ENCODE measurements at places on chromosomes 5 and 9.
A peak's percentile ranks its signal among the peaks of the same experiment; 100 is the strongest.

DNA sequence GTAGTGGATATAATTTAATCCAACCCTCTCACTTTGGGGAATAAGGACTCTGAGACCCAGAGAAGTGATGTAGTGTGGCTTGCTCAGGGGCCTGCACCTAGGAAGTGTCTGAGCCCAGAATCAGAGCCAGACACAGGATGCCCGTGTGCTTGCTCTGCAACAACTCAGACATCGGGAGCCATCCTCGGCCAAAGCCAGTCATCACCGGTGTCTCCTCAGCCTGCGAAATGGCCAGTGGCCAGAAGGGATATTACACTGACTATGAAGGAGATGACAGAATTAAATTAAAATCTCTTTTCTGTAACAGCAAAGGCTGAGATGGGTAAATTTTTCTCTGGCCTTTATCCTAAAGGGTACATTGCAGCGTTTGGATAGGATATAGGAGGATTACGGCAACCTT is 102.9 kb downstream of the MARCHF11 start:
- DNase-seq = no peak

DNA sequence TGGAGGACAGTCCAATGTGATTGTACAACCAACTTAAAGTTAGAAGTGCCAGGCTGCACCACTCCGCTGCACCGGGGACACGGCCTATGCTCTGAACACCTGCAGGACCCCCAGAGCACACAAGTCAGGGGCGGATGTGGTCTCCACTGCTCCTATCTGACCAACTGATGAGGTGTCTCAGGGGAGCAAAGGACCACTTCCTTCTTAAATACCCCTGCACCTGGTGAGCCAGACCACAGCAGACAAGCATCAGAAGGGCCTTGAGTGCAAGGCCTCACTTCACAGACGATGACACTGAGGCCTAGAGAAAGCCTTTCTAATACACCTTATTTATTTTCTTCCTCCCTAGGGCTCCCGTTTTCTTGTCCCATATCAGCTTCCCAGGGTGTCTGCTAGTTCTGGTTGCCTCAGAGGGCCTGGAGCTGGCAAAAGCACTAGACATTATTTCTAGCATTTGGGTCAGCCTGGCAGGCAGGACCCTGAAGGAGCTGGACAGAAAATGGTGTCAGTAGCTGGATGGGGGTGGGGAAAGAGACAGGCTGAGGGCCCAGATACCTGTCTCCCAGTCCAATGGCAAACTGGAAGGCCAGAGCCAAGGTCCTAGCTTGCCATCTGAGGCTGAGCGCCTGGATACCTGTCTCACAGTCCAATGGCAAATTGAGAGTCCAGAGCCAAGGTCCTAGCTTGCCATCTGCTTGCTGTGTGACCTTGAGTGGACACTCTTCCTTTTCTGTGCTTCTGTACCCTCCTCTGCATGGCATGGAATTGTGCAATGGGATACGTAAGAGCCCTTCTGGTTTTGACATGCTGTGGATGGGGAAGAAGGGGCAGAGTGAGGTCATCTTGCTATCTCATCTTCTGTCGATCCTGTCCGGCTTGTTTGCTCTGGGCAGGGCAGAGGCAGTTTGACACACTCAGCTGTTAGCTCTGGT is 9.0 kb downstream of the CCDC69 start:
- DNase-seq = no peak

- DNase-seq = no peak
Measured at GRCh38 chr9:3868012-3868411, 342.2 kb upstream of the RFX3 start.

GRCh38 chr9:97487107-97487506 is 14.4 kb upstream of the TMOD1 start:
- no peak for DNase-seq

- DNase-seq = no peak
Measured at GRCh38 chr9:22103685-22104575, 94.8 kb upstream of the CDKN2B start.

DNA sequence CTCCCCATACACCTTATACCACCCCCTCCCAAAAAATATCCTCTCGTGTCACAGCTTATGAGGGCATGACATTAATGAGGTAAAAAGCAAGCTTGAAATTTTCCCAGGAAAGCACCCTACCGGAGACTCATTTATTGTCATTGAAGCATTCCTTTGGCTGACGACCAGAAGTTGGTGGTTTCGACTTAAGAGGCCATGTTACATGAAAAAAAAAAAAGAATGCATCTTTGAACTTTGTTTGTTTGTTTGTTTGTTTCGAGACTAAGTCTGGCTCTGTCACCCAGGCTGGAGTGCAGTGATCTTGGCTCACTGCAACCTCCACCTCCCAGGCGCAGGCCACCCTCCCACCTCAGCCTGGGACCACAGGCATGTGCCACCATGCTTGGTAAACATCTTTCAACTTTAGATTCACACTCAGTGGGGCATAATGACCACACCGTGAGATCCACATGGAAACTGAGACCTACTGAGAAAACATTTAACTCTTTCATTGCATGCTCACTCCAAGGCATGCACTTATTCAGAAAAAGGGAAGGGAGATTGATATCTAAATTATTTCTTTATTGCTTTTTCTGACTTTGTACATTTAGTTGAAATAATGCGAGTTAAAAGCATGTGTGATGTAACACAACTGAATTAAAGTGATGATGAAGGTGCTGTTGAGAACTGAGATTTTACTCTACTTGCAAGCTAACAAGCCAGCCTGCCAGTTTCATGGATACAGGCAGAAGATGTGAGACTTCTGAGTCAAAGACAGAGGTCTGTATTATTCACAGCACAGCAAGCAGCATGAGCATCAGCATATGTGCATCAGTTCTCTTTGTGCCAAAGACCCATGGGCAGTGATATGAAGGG is 5.1 kb upstream of the RAB14 start:
- no peak for DNase-seq

DNA sequence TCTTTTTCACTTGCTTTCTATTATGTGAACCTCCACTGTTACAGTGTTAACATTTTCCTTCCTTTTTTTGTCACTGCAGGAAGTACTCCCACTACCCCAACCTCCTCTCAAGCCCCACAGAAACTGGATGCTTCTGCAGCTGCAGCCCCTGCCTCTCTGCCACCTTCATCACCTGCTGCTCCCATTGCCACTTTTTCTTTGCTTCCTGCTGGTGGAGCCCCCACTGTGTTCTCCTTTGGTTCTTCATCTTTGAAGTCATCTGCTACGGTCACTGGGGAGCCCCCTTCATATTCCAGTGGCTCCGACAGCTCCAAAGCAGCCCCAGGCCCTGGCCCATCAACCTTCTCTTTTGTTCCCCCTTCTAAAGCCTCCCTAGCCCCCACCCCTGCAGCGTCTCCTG is 18.8 kb downstream of the NUP214 start:
- no peak for DNase-seq

DNA sequence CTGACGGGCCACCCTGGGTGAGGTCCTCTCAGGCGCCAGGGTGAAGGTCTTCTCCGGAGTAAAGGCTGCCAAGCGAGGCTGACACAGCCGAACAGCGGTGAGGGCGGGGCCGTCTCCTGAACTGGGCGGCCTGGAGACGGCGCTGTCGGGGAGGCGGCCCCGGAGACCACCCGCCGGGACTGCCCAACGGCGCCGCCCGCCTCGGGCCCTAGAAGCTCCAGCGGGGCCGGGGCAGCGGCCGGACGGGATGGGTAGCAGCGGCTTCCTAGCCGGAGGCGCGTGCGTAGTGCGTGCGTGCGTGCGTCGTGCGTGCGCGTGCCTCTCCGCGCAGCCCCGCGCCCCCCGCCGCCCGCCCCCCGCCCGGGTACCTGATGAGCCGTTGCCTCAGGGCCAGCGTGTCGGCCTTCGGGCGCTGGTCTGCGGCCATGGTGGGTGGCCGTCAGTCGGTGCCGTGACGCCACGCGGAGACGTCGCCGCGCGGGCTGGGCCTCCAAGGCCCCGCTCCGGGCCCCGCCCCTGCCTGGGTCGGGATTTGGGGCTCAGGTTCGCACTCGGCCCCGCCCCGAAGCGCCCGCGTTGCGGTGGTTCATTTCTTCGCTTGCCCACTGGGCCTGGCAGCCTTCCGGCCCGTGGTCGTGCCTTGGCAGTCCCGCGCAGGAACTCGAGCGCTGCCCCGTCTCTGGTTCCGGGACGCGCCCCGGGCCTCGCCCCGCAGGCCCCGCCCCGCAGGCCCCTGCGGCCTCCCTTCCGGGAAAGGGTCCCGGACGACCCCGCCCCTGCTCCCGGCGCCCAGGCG is at the start of gene PHYKPL:
PHYKPL (minus strand) TSS at position 679 of the 796 bp plus-strand sequence; CDS start at position 427, 252 bp downstream.
- DNase-seq = peak; percentile 57

GRCh38 chr9:136343121-136343883 is 16.0 kb downstream of the GPSM1 start:
- DNase-seq = no peak

DNA sequence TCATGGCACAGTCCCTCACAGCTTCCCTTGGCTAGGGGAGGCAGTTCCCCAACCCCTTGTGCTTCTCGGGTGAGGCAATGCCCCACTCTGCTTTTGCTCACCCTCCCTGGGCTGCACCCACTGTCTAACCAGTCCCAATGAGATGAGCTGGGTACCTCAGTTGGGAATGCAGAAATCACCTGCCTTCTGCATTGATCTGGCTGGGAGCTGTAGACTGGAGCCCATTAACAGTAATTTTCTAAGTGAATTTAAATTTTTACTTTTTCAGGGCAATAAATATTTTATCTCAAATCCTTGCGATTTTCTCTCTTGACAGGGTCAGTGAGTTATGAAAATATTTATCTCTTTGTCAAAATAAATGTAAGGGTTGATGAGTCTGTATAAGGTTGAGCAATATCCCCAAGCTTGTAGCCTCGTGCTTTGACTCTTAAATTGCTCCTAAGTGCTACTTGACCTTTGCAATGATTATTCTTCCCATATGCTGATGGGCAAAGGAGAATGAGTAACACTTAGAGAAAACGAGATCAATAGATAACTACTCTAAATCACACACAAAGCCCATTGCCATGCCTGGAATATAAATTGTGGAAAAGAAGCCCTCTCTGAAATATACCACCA is 82.1 kb upstream of the MOCS2 start:
- DNase-seq = no peak

GRCh38 chr9:70911791-70912190 is 209.6 kb downstream of the TRPM3 start:
- no peak for DNase-seq

DNA sequence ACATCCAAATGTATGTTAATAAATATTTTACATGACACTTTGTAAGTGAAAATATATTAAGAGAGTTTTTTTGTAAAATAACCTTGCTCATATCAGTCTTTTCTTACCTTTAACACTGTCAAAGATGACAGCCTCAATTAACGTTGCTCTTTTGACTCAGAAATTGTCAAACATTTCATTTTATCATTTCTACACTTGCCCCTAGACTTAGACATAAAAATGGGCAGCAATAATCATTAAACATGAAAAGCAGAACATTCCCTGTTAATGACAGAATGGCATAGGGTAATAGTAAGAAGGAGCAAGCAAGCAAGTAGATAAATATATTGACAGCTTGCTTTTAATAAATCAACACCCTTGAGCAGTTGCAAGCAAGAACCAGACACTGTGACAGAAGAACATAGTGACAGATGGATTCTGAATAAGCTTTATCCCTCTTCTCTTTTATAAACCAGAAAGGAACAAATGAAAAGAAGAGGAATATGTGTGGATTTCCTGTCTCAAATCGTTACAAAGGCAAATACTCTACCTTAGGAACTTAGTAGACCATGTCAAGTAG is 796.0 kb upstream of the CHD1 start:
- no peak for DNase-seq

DNA sequence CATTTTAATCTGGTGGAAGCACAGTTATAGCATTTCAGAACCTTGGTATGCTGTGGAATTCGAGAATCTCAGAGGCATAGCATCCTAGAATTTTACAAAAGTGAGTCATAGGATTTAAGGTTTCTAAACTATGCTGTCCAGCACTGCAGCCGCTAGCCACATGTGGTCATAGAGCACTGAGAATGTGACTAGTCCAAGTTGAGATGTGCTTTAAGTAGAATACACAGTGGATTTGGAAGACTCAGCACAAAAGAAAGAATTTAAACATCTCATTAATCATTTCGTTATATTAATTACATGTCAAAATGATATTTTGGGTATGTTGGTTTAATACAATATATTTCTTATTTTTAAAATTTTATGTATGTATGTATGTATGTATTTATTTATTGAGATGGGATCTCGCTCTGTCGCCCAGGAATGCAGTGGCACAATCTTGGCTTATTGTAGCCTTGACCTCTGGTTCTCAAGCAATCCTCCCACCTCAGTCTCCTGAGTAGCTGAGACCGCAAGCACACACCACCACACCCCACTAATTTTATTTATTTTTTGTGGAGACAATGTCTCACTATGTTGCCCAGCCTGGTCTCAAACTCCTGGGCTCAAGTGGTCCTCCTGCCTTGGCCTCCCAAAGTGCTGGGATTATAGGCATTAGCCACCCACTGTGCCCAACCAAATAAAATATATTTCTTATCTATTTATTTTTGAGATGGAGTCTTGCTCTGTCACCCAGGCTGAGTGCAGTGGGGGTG is 20.4 kb upstream of the RPS14 start:
- no peak for DNase-seq

DNA sequence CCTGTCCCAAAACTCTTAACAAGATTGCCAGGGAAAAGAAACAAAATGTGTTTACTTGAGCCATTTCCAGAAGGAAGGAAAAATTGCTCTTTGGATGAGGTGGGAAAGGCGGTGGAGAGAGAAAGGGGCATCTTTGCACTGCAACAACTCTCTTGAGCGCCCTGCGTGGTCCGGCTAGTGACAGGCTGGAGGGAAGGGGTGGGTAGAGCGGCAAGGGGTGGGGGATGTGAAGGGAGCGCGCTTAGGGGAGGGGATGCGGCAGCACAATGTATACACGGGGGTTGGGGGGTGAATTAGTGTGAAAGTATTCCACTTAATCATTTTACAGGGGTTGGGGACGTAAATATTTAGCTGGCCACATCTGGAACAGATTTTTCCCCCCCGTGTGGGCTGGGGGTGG is 1.3 kb downstream of the FGF10 start:
- DNase-seq = no peak

GRCh38 chr5:72511774-72512592 is 4.8 kb upstream of the ZNF366 start:
- DNase-seq = no peak

- DNase-seq = no peak
Measured at GRCh38 chr9:4011054-4011453, 288.8 kb downstream of the GLIS3 start.
